ENCODE measurements at places on chromosomes 6 and 20. TPM values are rescaled to one million over a fixed set of nuclear protein-coding genes. Genes with fewer than 3 reads are reported as not detected.

DNA sequence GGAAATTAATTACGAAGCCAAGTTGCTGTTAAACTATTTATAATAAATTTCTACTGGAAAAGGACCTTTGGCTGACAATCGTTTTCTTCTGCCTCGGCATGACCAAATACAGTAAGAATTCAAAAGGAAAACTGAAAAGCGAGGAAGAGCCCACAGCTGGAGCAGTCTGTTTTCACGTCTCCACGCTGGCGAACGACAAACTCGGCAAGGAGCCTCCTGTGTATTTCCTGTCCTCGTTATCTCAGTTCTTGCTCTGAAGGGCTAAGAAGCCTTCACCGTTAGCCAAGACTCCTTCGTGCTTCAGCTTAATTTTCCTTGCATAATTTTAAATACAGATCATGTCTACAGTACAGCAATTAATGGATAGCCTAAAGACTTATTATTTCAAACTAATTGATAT lies 214.3 kb upstream of the PLCB4 start:
- peak; percentile 67 for DNase-seq

- DNase-seq = no peak
These were observed 9.1 kb upstream of the CST4 start for GRCh38 chr20:23697947-23698346.

- no peak for DNase-seq
These were observed 133.3 kb upstream of the MAN1A1 start for GRCh38 chr6:119482850-119483285.

The HSF2 gene
- polyA plus RNA-seq = 7.0 TPM

The VSTM2L gene
- polyA plus RNA-seq = 38.0 TPM

The BPIFB4 gene
- not detected for polyA plus RNA-seq

DNA sequence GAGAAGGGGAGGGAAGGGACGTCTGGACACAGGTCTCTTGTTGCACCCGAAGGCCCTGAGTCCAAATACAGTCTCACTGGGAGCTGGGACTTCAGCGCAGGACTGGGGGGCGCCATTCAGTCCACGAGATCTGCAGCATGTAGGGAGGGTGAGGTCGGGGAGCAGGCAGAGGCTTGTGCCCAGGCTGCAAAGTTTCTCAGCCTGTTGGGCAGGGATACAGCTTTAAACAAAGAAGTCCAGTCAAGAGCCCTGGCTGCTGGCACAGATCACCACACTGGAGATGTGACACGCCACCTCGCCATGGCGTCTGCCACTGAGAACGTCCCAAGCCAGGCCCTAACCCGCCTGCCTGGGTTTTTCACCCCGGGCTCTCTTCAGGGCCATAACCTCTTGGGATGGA lies 256.6 kb downstream of the DLL1 start:
- DNase-seq = no peak

The SLC32A1 gene
- polyA plus RNA-seq = not detected

The RAET1L gene
- polyA plus RNA-seq = not detected

GRCh38 chr20:56897958-56898349 lies 268.8 kb downstream of the TFAP2C start:
- no peak for DNase-seq

GRCh38 chr6:31268836-31269235 lies 3.1 kb downstream of the HLA-C start:
- no peak for DNase-seq

DNA sequence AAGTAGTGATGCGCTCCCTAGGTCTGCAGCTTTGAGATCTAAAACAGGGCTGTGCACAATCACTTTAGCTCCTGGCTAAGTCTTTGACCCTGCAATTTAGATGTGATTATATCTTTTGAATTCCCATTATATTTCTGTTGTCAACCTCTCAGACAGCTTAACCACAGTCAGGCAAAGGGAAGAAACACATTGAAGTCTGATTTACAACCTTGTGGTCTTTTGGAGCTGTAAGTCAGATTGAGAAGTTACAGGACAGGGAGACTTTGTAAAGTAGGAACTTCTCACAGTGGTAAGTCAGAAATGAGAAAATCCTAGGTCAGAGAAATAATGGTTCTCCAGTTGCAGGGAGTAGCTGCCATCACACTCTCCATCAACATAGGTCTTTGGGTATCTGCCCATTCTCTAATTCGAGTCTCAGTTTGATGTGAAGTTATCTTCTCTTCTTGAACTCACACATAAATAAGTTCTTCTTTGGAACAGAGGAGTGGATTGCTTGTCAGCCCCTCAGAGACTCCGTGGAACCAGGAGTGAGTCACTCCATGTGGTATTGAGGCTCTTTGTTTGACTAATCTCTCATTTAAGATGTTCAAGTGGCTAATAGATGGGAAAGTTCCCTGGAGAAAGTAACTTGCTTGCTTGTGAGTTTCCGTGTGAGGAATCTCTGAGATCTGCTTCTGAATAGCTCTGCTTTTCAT lies 35.0 kb upstream of the SGK1 start:
- no peak for DNase-seq

The DLK2 gene
- polyA plus RNA-seq = 1.1 TPM

DNA sequence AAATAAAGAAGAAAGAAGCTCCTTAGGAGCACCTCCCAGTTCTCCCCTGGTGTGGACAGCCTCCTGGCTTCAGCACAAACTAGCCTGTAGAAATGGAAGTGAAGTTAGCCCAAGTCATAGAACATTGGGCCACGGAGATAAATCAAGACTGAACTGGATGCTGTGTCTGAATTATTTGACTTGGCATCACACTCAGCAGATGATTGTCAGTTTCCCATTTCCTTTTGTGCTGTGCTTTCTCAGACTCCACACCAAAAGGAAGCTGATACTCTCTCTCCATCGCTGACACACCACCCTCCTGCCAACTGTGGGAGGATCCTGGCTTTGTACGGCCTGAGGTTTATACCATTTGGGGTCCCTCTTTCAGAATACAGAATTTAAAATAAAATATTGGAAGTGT lies 209.8 kb downstream of the TFAP2A start:
- DNase-seq = no peak

The TNNC2 gene
- polyA plus RNA-seq = 1.1 TPM

GRCh38 chr20:63318391-63319163 lies 25.6 kb downstream of the COL20A1 start:
- peak; percentile 7 for DNase-seq

GRCh38 chr20:46970937-46971630 lies 76.4 kb downstream of the EYA2 start:
- no peak for DNase-seq

DNA sequence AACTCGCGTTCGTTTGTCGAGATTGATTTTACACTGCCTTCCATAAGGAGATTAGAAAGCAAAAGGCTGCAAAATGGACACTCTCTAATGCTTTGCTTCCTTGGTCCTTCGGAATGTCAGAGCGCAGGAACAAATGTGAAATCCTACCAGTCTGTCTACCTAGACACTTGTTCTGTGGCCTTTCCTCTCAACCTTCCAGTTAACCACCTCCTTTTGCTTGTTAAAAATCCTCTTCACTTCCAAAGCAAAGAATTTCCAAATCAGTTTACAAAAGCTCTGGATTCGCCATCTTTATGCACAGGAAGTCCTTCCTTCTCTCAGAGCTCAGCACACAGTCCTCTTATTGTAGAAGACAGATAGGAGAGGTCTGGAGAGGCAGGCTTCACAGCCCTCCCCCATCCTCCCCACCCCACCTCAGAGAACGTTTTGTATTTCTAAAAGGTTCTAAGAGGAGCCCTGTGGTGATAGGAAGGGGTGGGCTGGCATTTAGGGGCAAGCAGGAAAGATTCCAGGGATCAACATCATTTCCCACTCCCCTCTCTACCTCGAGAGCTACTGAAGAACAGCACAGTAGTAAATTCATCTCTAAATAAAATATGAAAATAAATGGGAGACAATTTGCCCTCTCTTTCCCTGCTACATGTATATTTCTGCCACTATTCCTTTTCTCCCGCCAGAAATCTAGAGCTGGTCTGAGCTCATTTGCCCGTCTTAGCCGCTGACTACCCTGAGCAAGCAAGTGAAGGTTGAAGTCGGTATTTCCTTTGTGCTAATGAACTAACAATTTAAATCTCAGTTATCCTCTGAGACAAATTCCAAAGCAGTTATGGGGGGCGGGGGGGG lies 18.9 kb downstream of the TFAP2A start:
- peak; percentile 42 for DNase-seq

GRCh38 chr6:24923885-24924401 lies 11.8 kb downstream of the RIPOR2 start:
- no peak for DNase-seq

DNA sequence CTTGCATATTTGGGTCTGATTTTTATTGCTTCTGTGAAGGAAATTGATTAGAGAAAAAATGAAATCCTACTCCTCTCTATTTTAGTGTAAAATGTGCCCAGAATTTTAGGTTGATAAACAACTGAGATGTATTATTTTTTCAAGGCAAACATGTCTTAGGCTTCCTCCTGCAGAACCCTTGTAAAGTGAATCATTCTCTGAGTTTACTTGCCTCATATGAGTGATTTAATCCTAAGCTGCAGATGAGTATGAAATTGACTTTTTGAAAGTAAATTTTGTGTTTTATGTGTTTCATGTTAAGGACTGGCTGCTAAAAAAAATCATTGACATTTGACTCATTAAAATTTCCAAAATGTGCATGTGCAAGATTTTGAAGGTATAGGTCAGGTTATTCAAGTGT lies 138.5 kb upstream of the PHACTR1 start:
- no peak for DNase-seq

DNA sequence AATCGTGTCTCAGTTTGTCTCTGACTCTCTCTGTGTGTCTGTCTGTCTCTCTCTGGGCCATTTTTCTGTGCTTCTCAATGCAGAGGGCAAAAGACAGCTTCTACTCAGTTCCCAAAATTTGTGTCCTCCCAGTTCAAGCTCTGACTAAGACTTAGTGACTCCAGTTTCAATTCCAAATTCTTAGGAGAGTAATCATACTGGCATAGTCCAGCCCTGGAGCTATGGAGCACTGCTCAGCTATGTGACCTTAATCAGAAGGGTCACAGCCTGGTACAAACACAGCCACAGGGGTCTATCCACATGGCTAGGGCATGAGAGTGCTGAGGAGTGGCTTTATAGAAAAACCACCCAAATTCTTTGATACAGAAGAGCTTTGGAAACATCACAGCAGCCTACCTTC lies 91.9 kb downstream of the FOXF2 start:
- DNase-seq = no peak

The VGLL2 gene
- not detected for polyA plus RNA-seq

DNA sequence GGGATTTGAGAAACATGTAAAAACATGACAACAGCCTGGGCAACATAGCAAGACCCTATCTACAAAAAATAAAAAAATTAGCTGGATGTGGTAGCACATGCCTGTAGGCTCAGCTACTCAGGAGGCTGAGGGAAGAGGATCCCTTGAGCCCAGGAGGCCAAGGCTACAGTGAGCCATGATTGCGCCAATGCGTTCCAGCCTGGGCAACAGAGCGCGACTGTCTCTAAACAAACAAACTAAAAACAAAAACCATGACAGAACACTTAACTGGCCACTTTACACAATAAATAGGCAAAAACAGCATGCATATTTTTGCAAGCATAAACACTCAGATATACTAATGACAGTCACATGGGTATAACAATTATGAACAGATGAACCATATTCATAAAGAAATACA lies 60.0 kb downstream of the SYTL3 start:
- peak; percentile 2 for DNase-seq

GRCh38 chr20:35135867-35136586 lies 11.1 kb downstream of the EDEM2 start:
- no peak for DNase-seq

The KCNG1 gene
- polyA plus RNA-seq = 0.14 TPM

GRCh38 chr6:68194846-68195478 lies 440.1 kb upstream of the ADGRB3 start:
- DNase-seq = no peak

GRCh38 chr6:1535295-1535694 lies 74.4 kb upstream of the FOXC1 start:
- no peak for DNase-seq

The PACRG gene
- polyA plus RNA-seq = 3.8 TPM

GRCh38 chr6:107684996-107685395 lies 139.1 kb downstream of the SCML4 start:
- no peak for DNase-seq

DNA sequence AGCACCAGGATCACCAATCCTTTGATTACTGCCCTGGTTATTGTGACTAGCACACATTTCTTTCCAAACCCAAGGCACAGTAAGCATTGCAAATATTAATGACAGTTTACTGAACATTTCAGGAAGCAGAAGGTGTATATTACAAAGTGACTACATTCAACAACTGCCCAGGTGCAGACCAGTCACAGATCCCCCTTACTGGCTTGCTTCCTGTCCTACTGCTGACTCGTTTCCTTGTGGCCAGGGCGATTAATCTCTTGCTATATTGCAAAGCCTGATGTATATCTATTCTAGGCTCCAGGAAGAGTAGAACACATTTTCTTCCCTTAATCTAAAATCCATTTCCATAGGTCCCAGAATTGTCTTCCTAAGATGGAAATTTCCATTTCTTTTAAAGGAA lies 77.2 kb upstream of the EPHA7 start:
- DNase-seq = peak; percentile 10
